Stimulated activated CD8-positive, alpha-beta memory T cell treated with anti-CD3 and anti-CD28 coated beads, Interleukin-7, amount 100 ng/mL, for 1 hour (primary cell): ENCODE measurements at places on chromosomes 12 and 14.

DNA sequence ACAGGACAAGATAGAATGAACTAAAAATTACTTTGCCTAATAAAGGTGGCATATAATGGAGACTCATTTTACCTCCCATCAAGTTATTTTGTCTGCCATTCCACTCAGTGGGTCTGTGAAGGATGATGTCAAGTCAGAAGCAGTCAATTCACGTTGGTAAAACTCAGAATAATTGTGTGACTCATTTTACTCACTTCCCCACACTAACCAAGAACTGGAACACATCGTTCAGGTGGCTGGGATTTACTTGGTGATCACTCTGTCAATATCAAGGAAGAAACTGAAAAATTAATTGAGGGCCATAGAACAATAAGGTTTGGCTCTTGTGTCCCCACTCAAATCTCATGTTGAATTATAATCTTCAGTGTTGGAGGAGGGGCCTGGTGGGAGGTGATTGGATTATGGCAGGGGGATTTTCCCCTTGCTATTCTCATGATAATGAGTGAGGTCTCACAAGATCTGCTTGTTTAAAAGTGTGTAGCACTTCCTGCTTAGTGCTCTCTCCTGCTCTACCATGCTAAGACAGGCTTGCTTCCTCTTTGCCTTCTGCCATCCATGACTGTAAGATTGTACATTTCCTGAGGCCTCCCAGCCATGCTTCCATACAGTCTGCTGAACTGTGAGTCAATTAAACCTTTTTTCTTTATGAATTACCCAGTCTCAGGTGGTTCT, 35.7 kb upstream of the GTF2A1 start:
- DNase-seq: no peak

GRCh38 chr14:95523051-95523814, 6.8 kb upstream of the SYNE3 start:
- no peak for DNase-seq

DNA sequence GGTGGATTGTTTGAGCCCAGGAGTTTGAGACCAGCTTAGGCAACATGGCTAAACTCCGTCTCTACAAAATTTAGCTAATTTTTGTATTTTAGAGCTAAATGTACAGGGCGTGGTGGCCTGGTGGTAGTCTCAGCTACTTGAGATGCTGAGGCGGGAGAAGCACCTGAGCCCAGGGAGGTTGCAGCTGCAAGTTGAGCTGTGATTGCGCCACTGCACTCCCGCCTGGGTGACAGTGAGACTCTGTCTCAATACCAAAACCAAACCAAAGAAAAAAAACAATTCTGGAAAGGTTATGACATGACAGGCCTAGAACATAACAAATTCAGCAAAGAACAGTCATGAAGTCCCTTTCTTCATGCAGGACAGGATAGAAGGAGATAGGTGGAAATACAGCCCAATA, 25.7 kb downstream of the WDR89 start:
- no peak for DNase-seq

- no peak for DNase-seq
Measured at GRCh38 chr14:97264516-97265230, 467.5 kb downstream of the VRK1 start.

DNA sequence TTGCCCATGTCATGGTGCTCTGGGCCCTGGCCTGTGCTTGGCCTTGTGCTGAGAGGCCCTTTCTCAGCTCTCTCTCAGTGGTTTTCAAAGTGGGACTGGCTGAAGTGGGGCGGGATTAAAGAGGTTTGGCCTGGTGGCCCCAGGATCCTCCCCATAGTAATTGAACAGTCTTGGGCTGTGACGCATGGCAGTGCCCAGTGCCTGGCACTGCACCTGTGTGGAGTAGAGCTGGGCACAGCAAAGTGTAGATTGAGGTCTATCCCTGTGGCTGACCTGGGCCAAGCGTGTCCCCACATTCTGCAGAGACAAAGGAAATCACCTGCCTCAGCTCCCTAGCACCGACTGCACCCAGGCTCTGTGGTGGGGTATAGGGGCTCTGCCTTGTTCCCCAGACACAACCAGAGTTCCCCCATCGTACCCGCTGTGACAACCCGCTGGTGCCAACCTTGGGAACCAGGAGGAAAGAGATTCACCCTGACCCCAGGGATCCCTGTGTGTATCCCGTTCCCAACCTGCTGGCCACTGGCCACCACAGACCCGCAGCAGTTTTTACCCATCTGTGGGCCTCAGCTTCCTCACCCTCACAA, 9.9 kb upstream of the CYP46A1 start:
- DNase-seq: no peak

DNA sequence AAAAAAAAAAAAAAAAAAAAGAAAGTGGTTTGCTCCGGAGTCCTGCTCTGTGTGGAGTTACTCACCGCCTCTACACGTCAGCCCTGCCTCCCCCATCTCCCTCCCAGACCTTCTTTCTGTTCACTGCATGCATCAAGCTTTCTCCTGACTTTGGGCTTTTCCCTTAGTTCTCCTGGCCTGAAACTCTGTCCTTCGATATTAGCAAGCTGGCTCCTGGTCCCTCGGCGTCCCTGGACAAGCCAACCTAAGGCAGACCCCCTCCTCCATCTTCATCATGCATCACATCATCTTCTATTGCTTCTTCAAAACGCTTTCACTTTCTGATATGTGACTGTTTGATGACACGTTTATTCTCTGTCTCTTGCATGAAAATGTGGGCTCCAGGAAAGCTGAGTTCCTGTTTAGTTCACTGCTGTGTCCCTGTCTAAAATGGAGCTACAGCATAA, 40.6 kb downstream of the SLC15A4 start:
- no peak for DNase-seq

GRCh38 chr12:92827836-92828431, 101.2 kb downstream of the EEA1 start:
- no peak for DNase-seq

- DNase-seq: no peak
Measured at GRCh38 chr14:91964724-91965123, 17.2 kb upstream of the FBLN5 start.

GRCh38 chr14:85575617-85575898, 45.6 kb downstream of the FLRT2 start:
- DNase-seq: no peak

DNA sequence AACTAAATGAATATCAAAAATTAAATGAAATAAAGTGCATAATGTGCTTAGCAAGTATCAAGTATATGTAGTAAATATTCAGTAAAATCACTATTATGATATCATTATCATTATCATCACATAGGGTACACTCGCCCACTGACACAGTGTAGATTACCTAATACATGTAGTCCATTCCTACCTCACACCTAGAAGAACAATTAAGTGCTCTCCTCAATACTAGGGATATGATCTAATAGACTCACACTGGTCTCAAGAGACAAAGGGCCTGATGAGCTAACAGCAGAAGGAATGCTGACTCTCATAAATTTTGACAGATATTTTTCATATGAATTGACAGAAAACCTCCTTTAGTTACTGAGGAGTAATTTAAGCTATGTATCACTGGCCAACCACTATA, 29.1 kb downstream of the FSCB start:
- no peak for DNase-seq

GRCh38 chr14:58732387-58732786, 94.6 kb downstream of the DACT1 start:
- no peak for DNase-seq

DNA sequence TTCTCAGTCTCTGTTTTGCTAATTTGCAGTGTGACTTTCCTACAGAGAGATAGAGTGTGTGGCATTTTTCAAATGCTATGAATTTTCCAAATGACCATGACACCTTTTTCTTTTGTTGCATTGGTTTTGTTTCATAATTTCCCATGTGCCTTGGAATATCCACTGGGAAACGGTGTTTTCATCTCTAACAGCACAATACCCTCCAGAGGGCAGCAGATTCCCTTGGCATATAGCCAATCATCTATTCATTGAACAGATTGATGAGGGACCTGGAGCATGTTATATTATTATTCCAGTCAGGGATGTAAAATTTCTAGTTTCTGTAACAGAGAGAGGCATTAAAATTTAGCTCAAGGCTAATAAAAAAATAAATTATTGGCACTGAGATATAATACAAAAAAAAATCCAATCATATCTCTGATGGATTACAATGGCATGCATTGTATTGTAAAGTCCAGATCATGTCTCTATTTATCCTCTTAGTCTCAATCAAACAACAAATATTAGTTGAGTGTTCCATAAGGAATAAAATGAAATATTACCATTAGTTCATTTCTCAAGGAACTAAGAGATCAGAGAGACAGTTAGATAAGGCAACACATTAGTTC, 29.6 kb upstream of the NTN4 start:
- DNase-seq: no peak

DNA sequence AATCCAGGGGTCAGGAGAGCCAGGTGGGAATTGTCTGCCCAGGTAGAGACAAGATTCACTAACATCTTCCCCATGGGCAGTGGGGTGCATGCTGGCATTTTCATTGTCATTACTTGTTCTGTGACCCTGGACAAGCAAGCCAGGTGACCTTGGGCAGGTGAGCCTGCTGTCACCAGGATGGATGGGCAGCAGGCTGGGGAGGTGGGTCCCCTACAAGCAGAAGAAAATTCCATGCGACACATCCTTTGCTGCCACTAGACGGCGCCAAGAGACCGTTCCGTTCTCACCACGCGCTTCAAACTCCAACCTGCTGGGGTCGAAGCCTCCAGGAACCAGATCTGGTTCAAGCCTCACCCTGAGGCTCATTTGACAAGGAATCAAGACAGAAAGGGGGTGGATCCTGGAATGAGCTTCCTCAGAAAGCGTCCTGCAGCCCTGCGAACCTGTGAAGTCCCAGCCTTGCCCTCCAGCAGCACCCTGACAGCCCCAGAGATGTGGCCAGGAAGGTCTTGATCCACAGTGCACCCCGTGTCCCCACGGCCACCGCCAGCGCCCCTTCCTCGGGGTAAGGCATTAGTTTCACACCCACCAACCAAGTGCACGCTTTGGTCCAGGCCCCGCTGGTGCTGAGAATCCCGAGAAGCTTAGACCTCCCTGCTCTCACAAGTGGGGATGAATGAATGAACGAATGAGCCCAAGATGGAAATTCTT, 3.2 kb upstream of the DYNC1H1 start:
- DNase-seq: peak; percentile 50

GRCh38 chr12:113655479-113655878, 183.8 kb upstream of the LHX5 start:
- DNase-seq: no peak

DNA sequence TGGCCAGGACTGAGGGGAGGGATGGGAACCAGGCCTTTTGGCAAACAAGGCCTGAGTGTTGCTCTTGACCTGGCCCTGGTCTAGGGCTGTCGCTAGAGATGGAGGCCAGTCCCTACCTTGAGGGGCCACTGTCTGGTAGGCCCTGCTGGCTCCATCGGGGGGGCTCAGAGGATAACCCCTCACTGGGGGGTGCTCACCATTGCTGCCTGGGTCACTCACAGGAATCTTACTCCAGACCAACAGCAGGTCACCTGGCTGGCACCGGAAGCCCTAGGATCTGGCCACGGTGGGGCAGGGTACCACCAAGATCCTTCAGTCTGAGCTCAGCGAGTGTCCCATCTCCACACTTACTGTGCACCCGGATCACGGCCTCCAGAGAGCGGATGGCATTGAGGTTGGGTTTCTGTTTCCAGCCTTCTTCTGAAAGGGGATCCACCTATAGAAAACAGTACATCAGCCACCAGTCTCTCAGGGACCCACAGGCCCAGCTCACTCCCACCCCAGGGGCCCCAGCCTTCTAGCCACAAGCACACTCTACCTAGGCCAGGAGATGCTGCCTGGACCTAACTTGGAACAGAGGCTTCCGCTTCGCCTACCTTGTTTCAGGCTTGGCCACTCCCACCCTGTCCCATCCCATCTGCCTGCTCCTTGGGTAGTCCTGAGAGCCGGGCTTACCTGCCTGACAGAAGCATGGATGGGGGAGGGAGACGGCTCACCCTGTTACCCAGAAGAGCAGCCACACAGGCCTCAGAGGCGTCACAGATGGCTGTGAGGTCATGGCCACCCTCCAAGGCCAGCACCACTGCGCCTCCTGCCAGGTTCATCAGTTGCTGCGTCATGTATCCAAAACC, 12.2 kb downstream of the SLC48A1 start:
- DNase-seq: no peak
